ENCODE measurements at places on chromosomes 5 and 9. TPM values are rescaled to one million over a fixed set of nuclear protein-coding genes. Genes with fewer than 3 reads are reported as not detected.

GABRA1 gene
- total RNA-seq, result not detected

SPACA9 gene
- 4.6 TPM for total RNA-seq

CCL19 gene
- not detected for total RNA-seq

DOLPP1 gene
- 21.3 TPM for total RNA-seq

ZNF618 gene
- 11.3 TPM for total RNA-seq

BAG1 gene
- total RNA-seq, result 139 TPM

MCC gene
- total RNA-seq, result 0.25 TPM

PCDHB3 gene
- 0.02 TPM for total RNA-seq

ZBTB34 gene
- total RNA-seq, result 3.3 TPM

SLC27A4 gene
- total RNA-seq, result 52.5 TPM

BARX1 gene
- total RNA-seq, result 12.5 TPM

WDR70 gene
- 13.0 TPM for total RNA-seq

PCDHGB4 gene
- 0.66 TPM for total RNA-seq

CNTNAP3B gene
- 16.6 TPM for total RNA-seq

C9orf152 gene
- not detected for total RNA-seq

CTXN3 gene
- total RNA-seq, result not detected

PRRC1 gene
- 51.4 TPM for total RNA-seq

MAN2A1 gene
- 15.0 TPM for total RNA-seq

IFNK gene
- total RNA-seq, result not detected

GARNL3 gene
- 2.3 TPM for total RNA-seq

TMEM252 gene
- total RNA-seq, result not detected

CCL28 gene
- total RNA-seq, result 0.21 TPM

TLX3 gene
- total RNA-seq, result not detected

RAD1 gene
- total RNA-seq, result 31.1 TPM

NEUROG1 gene
- not detected for total RNA-seq

RETREG1 gene
- total RNA-seq, result 2.3 TPM

TICAM2 gene
- 1.0 TPM for total RNA-seq

PHPT1 gene
- 321 TPM for total RNA-seq

HK3 gene
- not detected for total RNA-seq

BAAT gene
- 0.58 TPM for total RNA-seq

All from A549 treated with CpdA at 1 μM for 4 hours (cell line).